ENCODE measurements at places on chromosomes 5 and 9.
A peak's percentile ranks its signal among the peaks of the same experiment; 100 is the strongest.

GRCh38 chr9:115154617-115155016 lies 36.7 kb upstream of the TNC start:
- DNase-seq = no peak

GRCh38 chr5:36374266-36374862 lies 72.7 kb upstream of the RANBP3L start:
- DNase-seq = peak; percentile 18

DNA sequence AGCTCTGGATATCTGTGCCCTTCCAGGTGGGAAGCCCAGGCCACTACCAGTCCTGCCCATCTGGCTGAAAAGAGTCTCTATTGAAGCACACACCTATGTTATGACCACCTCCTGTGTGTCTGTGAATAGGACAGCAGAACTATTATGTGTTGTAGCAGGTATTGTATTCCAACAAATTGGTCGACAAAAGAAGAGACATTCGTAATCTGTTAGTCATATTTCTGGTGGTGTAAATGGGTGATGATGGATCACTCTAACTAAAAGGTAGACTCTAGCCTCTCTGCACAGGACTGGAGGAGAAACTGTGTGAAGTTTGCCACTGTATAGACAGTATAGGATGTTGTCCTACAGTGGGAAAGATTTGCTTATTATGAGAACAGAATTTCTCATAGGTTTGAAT lies 416.1 kb downstream of the TMEM38B start:
- no peak for DNase-seq

GRCh38 chr9:125296843-125297372 lies 35.3 kb downstream of the GAPVD1 start:
- no peak for DNase-seq

- DNase-seq = no peak
Observed at GRCh38 chr5:171269717-171270116, 39.3 kb upstream of the TLX3 start.

DNA sequence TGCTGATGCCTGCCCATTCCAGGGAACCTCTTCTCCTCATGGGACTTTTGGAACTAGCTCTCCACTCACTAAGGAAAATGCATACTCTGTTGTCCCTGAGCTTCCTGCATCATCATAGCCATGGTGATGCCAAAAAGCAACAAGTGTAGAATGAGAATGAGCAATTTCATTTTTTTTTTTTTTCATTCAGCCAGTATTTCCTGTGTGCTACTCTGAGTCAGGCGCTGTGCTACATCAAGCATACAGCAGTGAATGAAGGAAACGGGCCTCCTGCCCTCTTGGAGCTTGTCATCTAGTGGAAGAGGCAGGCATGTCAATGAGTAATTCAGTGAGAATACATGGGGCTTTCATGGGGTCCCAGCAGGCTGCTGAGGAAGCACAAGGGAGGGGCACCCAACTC lies 483.1 kb downstream of the BNC2 start:
- no peak for DNase-seq

DNA sequence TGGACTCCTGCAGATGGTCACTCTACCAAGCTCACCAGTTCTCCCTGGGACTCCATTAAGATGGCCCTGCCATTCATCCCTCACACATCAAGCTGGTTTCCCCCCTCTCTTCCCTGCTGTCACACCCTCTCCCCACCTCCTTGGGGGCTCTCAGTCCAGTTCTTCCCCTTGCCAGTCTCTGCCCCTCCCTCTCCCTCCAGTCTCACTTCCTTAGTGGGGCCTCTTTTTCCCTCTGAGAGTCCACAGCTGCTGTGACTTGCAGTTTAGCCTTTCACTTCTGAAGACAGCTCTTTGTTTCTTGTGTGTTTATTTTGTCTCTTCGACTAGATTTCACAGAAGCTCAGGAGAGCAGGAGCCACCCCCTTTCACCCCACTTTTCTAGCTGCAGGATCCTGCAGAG lies 10.5 kb downstream of the DOCK2 start:
- DNase-seq = no peak

GRCh38 chr9:20256284-20256948 lies 365.9 kb downstream of the MLLT3 start:
- no peak for DNase-seq

DNA sequence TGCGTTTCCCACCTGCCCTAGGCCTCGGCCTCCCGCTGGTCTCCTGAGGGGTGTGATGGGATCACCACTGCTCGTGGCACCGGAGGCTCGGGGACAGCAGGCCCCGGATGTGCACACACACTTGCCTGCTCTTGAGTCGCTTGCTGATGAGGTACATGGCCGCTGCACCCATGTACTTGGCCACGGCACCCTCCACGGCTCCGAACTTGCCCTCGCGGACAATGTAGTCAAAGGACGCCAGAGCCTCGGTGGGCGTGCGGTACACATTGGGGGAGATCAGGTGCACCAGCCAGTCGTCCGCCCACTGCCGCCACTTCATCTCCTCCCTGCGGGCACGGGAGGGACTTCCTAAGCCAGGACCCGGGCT lies 4.7 kb downstream of the PTGES2 start:
- DNase-seq = no peak

DNA sequence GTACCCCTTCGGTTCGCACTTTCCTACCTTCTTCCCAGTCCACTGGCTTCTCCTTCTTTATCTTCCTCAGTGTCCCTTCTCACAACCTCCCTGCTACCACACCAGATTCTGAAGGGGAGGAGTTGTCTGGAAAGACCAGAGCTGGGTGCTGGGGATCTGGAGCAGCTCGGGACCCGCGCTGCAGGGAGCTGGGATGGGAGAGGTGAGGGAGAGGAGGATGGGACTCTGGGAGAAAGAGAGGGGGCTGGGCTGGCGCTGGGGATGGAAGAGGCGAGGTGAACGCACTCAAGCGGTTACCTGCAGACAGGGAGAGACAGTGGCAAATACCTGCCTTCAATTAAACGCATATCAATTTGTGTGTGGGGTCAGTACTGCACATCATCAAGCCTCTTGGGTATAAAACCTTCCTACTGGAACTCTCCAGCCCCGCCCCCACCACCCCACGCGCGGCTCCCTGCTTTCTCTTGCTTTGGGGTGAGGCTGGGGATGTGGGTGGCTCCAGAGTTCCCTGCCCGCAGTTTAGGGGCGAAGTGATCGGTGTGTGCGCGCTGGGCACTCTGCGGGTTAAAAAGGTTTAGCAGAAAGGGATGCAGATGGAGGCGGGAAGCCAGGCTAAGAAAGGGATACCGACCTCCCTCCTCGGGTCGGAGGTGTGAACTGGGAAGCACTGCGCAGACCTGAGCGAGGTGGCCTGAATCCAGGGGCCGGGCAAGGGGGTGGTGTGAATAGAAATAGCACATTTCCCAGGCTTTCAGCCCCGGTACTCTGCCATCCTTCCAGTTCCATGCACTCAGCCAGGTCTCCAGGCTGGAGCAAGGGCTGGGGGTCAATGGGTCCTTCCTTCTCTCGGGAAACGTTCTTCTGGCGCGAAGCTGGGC lies 977 bp upstream of the PAM start:
- DNase-seq = peak; percentile 19

- no peak for DNase-seq
Observed at GRCh38 chr5:20166456-20166855, 178.5 kb upstream of the CDH18 start.

GRCh38 chr9:98334796-98335195 lies 79.3 kb upstream of the TBC1D2 start:
- DNase-seq = no peak

GRCh38 chr9:69981686-69982445 lies 61.8 kb upstream of the MAMDC2 start:
- DNase-seq = peak; percentile 44

DNA sequence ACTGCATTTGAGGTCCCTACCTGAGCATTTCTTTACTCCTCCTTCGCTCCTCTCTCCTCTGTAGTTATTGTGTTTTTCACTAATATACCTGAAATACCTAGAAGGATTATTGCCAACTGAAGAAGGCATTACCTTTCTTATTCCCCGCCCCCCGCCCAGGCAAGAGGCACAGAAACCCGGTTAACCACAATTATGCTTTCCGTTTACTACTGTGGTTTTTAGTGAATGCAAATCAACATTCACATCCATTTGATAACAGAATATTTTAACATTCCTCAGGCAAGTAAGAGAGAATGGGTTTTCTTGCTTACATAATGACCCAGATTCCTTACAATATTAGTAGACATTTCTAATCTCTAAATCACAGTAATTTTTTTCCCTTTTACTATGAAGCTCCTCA lies 136.9 kb downstream of the PCSK5 start:
- DNase-seq = no peak

DNA sequence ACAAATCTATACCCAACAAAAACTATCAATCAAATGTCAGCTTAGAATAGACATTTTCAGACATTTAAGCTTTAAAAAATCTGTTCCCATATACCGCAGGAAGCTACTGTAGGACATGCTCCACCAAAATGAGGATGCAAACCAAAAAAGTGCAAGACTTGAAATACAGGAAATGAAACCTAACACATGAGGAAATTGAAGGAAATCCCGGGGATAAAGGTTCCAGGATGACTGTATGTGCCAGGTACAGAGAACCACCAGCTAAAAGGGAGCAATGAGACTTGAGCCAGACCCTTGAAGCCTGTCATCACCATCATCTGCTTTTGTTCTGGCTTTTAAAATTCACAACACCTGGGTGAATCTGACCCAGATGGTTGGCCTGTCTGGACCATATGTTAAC lies 21.4 kb downstream of the DIAPH1 start:
- no peak for DNase-seq

- peak; percentile 49 for DNase-seq
Observed at GRCh38 chr5:100900796-100901781, 2.0 kb downstream of the ST8SIA4 start.

DNA sequence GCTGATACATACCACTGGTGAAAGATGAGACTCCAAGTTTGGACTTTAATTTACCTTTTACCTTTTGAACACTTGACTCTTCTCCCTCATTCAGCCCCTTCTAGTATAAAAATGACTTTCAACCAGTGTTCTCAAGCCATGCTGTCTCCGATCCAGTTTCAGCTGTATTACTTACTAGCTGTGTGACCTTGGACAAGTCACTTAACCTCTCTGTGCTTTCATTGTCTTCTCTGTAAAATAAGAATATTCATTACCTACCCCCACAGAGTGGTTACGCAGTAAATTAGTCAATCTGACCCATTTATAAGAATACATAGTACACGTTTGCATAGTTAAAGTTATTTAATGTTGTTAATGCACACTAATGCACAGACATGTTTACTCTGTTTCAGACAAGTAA lies 12.6 kb upstream of the CEMIP2 start:
- no peak for DNase-seq

DNA sequence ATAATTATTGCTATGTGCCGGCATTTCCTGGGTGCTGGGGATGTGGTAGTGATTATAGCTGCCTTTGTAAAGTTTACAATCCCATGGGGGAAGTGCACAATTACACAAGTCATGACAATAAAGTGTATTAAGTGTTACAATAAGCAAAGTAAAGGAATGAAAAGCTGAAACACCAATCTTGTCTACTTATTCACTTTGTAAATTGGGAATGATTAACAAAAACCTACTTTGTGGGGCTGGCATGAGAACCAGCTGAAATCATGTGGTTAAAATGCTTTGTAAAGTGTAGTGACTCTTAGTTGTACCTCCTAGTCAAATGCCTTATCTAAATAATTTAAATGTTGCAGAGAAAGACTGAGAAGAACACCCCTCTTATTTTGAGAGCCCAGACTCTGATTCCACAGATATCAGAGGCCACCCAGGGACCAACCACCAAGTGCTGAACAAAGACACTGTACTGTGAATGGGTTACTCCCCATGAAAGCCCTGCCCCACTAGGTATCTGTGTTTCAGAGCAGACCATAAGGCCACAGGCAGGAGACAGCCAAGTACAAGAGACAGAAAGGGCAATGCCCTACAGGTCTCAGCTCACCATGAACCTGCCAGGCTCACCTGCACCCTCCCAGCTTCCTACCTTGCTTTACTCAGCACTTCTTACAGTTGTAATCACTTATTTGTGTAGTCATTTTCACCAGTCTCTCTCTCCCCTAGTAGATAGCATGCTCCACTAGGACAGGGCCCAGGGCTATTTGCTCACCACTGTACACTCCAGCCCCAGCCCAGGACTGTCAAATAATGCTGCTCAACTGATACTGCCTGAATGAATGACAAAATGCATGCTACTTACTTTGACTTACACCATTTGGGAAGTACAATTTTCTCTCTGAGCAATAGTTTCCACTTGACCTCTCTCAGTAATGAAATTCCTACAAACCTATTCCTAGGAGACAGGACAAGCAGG lies 101.6 kb upstream of the APC start:
- no peak for DNase-seq

GRCh38 chr5:159746707-159747106 lies 169.6 kb upstream of the ADRA1B start:
- DNase-seq = no peak

GRCh38 chr5:124401476-124402143 lies 344.8 kb downstream of the ZNF608 start:
- no peak for DNase-seq

GRCh38 chr5:76479973-76480667 lies 77.0 kb downstream of the IQGAP2 start:
- DNase-seq = no peak

DNA sequence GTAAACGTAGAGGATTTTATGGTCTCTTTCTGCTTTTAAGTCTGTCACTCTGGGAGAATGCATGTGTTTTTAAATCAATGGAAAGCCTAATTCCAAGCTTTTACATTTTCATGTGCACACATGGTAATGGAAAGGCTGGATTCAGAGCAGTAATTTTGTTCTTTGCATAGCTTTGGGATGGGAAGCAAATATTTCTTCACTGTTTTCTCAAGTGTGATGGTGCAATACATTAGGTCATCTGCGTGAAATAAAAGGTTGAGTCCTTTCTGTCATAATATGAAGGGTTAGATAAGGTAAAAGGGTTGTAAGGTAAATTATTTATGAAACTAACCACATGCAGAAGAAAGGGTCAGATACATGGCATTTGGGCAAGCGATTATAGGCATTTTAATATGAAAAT lies 88.2 kb upstream of the NR3C1 start:
- no peak for DNase-seq

DNA sequence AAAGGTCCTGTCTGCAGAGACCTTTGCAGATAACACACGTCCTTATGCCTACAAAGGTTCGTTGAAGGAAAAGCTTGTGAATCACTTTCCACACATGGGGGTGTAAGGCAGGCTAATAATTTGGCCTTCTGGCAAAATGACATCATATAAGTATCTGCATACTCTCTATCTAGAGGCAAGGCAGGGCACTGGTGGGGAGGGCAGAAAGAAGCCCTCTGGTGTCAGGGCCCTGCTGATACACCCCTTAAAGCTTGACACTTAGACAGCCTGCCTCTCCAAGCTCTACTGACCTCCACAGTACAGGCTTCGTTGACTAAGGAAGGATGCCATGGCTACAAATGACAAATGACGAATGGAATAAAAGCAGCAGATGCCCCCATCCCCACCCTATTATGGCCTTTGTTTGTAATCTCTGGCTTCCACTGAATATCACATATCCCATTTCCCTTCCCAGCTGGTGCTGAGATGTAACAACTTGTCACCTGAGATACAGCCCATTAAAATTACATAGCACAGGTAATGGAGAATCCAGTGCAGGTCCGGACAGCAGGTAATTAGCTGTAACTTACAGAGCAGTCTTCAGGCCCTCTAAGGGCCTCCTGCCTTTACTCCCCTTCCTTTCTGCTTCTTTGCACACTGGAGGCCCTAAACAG lies 76.9 kb upstream of the IFNK start:
- DNase-seq = no peak

GRCh38 chr5:97115932-97116331 lies 26.5 kb downstream of the LIX1 start:
- no peak for DNase-seq

- no peak for DNase-seq
Observed at GRCh38 chr9:95171001-95171400, 146.5 kb downstream of the FANCC start.
